GOT3 (cell line): ENCODE measurements at places on chromosomes 6 and 20.

GRCh38 chr6:92297101-92297500 lies 1122.3 kb downstream of the EPHA7 start:
- no peak for DNase-seq

- DNase-seq = no peak
Measured at GRCh38 chr6:167863897-167864296, 37.2 kb downstream of the AFDN start.

GRCh38 chr6:154604119-154604518 lies 93.6 kb upstream of the CNKSR3 start:
- no peak for DNase-seq

- DNase-seq = no peak
Measured at GRCh38 chr20:51611625-51611890, 69.0 kb upstream of the NFATC2 start.

DNA sequence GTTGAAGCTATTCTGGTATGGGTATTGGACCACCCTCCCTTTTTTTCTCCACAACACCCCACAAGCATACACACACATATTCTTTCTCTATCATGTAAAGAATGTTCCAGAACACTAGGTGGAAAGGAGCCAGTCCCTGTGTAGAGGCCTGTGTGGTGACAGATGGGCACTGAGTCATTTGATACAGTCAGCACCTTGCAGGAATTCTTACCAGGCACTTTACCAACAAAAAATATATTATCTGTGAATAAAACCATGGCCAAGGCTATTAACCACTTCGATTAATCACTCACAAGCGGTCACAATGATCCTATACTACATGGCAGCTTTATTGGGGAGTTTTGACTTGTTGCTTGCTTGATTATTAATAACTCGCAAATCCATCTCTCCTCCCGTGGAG lies 149.5 kb downstream of the BFSP1 start:
- no peak for DNase-seq

GRCh38 chr6:22925304-22925835 lies 356.0 kb downstream of the HDGFL1 start:
- no peak for DNase-seq

- DNase-seq = no peak
Measured at GRCh38 chr6:111184827-111185532, 97.7 kb downstream of the SLC16A10 start.

GRCh38 chr20:37543828-37544227 lies 16.2 kb upstream of the BLCAP start:
- DNase-seq = no peak

- DNase-seq = no peak
Measured at GRCh38 chr6:143339223-143339622, 111.3 kb downstream of the ADAT2 start.

GRCh38 chr6:16273256-16273655 lies 34.9 kb downstream of the GMPR start:
- DNase-seq = no peak

DNA sequence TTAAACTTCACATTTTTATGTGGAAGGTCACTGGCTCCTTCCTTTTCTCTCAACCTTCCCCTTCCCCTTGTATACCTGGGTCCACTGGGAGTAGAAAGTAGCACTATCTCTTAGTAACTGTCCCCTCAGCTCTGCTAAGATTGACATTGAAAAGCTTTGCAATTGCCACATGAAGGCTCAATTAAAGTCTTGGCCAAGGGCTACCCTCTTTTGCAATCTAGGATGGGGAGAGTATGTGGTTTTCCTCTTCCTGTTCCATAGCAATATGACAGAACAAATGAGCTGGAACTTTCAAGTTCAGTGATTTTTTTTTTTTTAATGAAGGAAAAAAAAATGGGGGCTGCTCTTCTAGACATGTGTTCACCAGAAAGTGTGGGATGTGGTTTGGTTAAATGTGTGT lies 37.1 kb downstream of the PROKR2 start:
- no peak for DNase-seq

DNA sequence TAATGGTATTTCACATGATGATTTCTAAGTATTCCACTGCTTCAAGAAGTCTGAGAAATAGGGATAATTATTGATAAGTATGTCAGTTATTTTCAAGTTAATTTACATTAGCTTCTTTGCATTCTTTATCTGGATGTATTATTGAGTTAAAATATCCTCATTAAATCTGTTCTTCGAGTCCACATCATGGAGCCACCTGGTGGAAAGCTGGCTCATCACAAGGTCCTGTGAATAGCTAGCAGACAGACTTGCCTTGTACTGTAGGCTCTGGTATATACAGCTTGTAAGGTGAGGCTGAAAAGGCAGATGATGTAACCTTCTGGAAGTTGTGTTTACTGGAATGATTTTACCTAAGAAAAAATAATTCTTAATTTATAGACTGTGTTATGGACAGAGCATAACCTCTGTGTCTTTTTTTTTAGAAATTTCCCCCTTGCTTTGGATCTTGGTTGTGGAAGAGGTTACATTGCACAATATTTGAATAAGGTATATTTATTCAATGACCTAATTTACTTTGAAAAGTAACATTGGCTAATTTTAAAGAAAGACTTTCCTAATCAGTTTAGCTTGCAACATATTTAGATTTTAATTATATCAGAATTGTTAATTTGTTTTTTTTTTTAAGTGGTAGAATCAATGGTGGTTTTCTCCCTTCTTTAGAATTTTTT lies 3.5 kb downstream of the NDUFAF5 start:
- no peak for DNase-seq
